GM04503 (cell line): ENCODE measurements at places on chromosomes 11 and 22.
A peak's percentile ranks its signal among the peaks of the same experiment; 100 is the strongest.

GRCh38 chr22:44030702-44031082 lies 6.6 kb downstream of the PARVB start:
- no peak for DNase-seq

DNA sequence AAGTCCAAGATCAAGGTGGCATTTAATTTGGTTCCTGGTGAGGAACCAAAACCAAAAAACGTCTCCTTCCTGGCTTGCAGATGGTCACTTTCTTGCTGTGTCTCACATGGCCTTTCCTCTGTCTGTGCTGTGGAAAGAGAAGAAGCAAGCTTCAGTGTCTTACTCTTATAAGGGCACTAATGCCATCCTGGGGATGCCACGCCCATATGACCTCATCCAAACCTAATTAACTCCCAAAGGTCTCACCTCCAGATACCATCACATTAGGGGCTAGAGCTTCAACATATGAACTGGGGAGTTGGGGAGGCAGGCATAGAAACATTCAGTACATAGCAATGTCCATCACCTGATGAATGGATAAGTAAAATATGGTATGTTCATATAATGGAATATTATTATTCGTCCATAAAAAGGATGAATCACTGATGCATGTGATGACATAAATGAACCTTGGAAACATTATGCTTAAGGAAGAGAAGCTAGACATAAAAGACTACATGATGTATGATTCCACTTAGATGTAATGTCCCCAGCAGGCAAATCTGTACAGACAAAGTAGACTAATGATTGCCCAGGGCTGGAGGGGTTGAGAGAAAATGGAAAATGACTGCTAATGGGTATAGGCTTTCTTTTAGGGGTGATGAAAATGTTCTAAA lies 78.6 kb upstream of the B3GNT6 start:
- DNase-seq: no peak

GRCh38 chr22:44351685-44352377 lies 39.1 kb upstream of the SHISAL1 start:
- peak; percentile 72 for DNase-seq

GRCh38 chr11:121722431-121723245 lies 269.9 kb upstream of the SORL1-AS1 start:
- no peak for DNase-seq

GRCh38 chr11:121936781-121937447 lies 179.1 kb downstream of the BLID start:
- DNase-seq: no peak

DNA sequence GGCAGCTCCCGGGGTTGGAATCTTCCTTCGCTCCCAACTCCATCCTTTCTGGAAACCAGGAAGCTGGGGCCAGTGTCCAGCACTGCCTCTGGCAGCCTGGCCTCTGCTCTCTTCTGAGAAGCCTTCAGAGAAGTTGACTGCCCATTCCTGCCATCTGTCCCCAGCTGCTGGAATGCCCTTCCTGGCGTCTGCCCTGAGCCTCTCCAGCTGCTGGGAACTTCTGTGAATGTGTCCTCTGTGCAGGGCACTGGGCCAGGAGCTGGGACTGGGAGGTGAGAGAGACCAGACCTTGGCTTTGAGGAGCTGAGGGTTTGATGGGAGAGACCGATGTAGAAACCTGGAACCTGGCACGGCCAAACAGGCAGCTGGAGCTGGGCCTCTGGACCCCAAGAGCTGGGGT lies 5.9 kb upstream of the SOX10 start:
- DNase-seq: no peak

DNA sequence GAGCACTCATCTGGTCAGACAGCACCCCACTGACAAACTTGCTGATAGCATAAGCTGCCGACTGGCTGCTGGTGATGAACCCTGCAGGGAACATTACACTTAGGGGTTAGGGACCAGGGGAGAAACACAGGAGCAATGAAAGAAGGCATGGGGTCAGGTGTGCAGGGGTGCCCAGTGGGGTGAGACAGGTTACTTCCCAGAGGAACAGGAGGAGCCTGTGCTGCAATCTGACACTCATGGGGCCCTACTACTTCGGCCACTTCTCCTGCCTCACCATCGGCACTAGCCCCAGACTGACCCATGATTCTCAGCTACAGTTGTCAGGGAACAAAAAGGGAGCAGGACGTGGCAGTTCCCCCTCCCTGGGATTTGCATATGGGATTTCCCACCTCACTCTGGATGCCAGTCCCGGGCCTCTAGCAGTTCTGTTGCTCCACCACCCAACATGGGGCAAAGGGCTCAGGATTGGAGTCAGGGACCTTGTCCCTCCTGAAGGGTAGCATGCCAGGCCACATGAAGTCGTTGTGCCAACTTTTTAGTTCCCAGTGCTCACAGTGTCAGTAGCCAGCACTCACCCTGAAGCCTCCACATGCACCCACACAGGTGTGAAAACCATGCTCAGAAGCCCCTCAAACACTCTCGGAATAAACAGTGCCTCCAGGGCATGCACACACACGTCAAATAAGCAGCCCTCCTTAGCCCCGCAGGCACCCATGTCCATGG lies 2.2 kb downstream of the SLC37A4 start:
- no peak for DNase-seq

DNA sequence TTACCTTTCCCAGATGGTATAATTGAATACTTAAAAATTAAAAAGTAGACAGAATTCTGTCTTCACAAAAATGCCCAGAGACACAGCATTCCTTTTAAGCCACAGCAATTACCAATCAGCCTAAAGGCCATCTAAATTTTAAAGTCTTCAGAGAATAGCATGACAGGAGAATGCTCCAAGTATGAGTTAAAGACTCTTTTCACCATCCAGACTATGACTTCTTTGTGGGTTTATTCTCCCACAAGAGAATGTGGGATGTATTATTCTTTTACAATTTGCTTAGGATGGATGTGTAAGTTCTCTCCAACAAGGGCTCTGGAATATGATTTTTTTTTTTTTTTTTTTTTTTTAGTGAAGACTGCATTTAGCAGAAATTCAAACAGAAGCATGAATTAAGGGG lies 249.9 kb downstream of the TTC28 start:
- DNase-seq: peak; percentile 36

DNA sequence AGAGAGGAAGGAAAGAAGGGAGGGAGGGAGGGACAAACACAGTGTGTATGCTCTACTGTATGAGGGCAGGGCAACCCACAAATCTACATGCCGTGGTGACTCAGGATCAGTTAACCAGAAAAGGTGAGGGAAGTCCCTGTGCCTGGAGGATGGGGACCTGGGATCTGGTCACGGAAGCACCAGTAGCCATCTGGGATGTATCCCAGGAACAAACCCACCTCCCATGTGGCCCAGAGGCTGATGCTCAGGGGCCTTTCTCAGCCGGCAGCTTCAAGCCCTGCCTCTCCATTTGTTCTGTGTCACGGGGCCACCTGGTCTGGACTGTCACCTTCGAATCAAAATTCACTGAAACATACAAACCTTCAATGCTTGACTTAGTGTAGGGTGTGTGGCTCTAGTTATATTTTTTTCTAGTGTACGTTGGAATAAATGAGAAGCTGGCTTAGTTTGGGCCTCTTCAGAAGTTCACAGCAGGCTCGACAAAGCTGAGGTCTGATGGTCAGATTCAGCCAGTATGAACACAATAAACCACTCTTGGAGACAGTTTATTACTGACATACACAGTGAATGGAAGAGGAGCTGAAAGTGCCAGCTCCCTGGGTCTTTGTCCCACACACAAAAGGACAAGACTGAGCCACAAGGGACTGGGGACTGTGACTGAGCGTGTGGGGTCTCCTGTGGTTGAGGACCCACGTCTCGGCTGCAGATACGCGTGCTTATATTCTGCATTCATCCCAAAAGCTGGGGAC lies 23.5 kb upstream of the RTL6 start:
- DNase-seq: no peak

- no peak for DNase-seq
Measured at GRCh38 chr11:97909614-97910399, 1110.9 kb upstream of the CNTN5 start.

- no peak for DNase-seq
Measured at GRCh38 chr11:114131461-114131864, 72.0 kb downstream of the ZBTB16 start.

DNA sequence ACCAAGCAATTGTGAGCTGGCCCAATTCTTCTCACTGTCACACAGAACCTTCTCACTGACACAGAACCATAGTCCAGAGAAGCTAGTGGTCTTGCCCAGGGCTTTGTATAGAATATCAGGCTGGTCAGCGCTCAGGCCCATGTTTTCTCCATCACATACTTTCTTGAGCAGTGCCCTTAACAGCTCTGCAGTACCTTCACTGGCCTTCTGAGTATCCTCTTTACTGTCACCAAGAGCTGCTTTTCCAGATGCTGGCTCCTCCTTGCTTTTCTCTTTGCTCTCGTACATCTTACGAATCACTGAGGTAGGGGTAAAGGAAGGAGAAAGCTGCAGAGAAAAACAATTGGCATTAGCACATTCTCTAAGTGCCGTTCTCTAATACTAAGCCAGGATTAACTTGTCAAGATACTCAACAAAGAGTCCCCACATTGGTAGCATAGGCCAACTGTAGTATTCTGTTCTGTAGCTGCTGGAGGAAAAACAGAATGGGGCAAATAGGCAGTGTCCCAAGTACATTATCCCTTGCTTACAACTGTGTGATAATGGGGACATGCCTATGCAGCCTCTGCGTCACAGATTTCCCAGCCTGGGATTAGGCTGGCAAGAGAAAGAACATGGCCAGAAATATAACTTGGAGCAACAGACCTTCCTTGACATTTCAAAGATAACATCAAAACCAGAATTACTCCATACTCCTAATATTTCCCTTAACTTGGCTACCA lies 43.5 kb downstream of the DRG1 start:
- DNase-seq: no peak

DNA sequence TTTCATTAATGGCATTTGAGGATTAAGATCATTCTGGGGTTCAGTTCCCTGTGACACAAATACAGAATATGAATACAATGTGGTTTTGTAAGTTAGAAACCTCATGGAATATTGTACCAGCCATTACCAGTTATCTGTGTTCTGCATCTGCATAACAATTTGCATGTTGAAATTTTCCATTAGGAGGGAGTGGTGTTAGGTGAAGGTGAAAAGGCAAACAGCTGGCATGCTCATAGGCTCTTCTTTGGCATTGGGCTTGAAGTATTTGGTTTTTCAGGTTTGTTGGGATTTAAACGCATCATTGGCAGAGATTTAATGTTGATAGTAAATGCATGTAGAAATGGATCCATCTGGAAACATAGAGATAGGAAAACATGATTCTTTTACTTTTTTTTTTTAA lies 18.6 kb downstream of the RTN3 start:
- DNase-seq: no peak

DNA sequence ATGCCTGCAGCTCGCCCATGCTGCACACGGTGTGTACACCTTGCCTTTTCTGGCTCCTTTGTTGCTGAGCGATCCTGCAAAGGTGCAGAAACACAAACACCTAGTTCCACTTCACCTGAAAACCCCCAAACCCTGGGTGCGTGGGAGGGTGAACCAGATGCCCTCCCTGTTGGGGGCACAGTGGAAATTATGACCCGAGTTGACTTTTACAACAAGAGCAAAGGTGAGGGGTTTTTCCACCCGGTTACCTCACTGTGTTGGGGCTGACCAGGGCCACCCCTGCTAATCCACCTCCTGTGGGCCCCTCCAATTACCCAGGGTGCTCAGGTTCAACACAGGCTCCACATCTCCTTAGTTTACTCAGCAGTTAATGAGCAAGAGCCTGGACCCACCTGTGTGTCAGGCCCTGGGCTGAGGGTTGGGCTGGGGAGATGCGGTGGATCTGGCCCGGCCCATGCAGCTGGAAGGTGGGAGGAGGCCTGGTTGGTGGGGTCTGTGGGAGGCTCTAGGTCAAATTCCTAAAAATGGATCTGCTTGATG lies 42.1 kb downstream of the LRRC32 start:
- DNase-seq: no peak

DNA sequence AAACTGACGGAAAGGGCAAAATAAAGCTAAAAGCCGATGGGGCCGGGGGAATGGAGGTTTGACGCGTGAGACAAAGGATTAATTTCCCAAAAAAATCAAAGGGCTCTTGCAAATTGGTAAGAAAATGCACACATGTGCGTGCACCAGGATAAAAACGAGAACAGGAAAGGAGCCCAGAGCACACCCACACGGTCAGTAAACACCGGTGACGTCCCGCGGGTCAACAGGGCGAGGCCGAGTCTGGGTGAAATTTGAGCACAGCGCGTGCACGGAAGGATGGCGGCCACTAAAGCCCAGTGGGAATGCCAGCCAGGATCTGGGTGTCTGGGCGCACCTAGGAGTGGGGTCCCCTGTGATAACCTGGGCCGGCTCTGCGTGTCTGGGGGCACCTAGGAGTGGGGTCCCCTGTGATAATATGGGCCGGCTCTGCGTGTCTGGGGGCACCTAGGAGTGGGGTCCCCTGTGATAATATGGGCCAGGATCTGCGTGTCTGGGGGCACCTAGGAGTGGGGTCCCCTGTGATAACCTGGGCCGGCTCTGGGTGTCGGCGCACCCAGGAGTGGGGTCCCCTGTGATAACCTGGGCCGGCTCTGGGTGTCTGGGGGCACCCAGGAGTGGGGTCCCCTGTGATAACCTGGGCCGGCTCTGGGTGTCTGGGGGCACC lies 44.4 kb downstream of the BRSK2 start:
- DNase-seq: no peak

GRCh38 chr11:59283825-59284772 lies 71.4 kb upstream of the MPEG1 start:
- DNase-seq: peak; percentile 7

- DNase-seq: no peak
Measured at GRCh38 chr11:110371084-110371483, 58.7 kb upstream of the FDX1 start.

GRCh38 chr11:58639669-58640068 lies 17.2 kb downstream of the CNTF start:
- DNase-seq: no peak

DNA sequence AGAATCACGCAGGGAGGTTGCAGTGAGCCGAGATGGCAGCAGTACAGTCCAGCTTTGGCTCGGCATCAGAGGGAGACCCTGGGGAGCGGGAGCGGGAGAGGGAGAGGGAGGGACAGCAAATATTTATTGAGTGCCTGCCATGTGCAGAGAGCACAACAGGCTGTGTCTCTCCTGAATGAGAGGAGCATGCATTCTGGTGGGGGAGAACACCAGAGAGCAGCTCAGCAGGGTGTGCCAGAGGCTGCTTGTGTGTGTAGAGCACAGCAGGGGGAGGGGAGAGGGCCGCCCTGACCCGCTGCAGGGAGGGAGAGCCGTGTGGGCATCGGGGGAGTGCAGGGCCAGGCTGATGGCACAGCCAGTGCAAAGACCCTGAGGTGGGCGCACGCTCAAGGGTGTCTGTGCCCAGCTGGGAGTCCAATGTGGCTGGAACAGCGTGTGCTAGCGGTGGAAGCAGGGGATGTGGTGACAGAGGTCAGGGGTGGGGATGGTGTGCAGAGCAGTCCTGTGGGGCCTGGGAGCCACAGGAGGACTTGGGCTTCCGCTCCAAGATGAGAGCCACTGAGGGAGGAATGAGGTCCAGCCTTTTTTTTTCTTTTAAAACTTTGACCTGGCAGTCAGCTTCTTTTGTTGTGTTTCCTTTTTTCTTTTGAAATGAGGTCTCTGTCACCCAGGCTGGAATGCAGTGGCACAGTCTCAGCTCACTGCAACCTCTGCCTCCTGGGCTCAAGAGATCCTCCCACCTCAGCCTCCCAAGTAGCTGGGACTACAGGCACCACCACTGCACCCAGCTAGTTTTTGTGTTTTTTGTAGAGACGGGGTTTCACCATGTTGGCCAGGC lies 12.0 kb downstream of the PPIL2 start:
- DNase-seq: no peak

- DNase-seq: no peak
Measured at GRCh38 chr11:80967649-80968048, 1526.8 kb upstream of the TENM4 start.
